ENCODE measurements at places on chromosomes 4 and X.

GRCh38 chr4:39682138-39682537 lies 15.8 kb upstream of the UBE2K start:
- DNase-seq: no peak

DNA sequence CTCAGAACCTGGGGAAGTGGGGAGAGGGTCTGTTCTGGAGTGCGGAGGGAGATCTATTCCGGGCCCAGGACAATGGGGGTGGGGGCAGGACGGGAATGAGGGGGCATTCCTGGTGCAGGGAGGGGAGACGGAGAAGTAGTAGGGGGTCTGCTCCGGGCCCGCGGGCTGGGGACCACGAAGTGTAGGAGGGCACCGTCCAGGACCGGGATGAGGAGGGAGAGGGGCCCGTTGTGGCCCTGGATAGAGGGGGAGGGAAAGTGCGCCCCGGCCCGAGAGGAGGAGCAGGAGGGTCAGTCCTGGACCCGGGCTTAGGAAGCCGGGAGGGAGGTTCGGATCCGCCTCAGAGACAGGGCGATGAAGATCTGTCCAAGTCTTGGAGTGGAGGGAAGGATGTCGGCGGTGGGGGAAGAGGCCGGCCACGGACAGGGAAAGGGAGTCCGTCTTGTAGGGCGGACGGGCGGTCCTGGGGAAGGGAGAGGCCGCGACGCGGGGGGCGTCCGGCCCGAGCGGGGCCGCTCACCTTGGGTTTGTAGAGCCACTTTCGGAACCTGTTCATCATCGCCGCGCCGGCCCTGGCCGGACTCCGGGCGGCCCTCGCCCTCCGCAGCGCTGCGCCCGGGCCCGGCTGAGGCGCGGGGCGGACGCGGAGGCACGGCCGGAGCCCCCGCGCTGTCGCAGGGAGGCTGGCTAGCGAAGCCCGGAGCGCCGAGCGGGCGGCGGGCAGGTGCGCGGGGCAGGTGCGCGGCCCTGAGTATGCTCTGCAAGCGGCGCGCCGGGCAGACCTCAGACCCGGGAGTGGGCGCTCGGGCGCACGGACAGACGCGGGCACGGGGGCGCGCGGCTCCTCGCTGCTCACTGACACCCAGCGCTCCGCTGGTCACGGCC lies at the start of gene ZFYVE28:
ZFYVE28 (minus strand) TSS at position 881 of the 885 bp plus-strand sequence; CDS start at position 559, 322 bp downstream.
- no peak for DNase-seq

DNA sequence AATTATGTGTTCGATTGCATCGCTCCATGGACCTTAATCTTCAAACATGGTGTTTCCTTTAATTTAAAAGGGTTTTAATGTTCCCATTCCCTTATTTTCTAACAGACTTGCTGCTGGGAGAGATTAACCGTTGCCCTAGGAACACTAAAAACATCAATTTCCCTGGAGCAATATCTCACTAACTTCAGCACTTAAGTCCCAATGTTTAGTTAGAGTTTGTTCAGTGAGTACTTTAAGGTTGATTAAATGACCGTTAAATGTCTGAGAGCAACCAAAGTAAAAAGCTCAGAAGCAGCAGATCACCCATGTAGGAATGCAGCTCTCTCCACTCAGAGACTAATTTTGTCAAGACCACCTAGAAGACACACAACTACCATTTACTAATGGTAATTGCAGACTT lies 111.2 kb upstream of the PDE5A start:
- no peak for DNase-seq

GRCh38 chr4:159046683-159047082 lies 56.2 kb upstream of the RAPGEF2 start:
- no peak for DNase-seq

- no peak for DNase-seq
These were observed 95.5 kb upstream of the ZNF518B start for GRCh38 chr4:10552591-10553280.

- peak; percentile 22 for DNase-seq
These were observed 76.3 kb downstream of the EVC start for GRCh38 chr4:5787311-5787710.

- DNase-seq: no peak
These were observed 55.3 kb upstream of the SLC25A43 start for GRCh38 chrX:119343856-119344255.

GRCh38 chrX:138664466-138664865 lies 47.1 kb downstream of the FGF13 start:
- DNase-seq: no peak

DNA sequence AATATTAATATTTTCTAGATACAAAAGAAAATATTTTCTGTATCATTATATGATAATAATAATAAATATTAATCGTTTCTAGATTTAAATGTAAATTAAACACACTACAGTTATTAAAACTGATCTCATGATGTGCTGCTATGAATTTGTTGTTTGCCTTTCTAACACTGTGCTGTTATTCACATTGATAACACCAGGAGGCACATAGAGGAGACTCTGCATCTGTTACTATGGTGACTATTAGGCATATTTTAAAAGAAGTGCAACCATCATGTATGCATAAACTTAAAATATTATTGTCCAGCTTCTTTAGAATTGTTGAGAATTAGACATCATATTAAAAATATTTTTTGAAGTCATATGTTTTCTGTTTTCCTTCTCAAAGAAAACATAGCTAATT lies 11.8 kb upstream of the PDGFC start:
- DNase-seq: no peak

GRCh38 chrX:16518131-16518530 lies 131.8 kb upstream of the S100G start:
- no peak for DNase-seq

GRCh38 chr4:74483226-74483911 lies 38.4 kb downstream of the AREG start:
- no peak for DNase-seq

DNA sequence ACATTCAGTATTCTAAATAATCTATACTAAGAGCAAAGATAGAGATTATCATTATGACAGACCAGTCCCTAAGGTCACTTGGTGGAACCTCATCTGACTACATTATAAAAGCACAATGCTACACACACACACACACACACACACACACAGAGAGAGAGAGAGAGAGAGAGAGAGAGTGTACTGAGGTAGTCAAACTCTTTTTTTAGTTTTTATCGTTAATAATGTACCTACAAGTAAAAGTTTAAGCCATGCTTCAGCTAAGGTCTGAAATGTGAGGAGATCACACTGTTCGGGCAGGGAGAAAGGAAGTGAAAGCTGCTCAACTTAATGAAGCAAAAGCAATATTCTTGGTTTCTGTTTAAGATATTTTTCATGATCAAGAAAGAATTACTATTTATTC lies 75.8 kb upstream of the CCDC160 start:
- DNase-seq: no peak

- no peak for DNase-seq
These were observed 308.1 kb upstream of the PPARGC1A start for GRCh38 chr4:24197955-24198354.

- no peak for DNase-seq
These were observed 56.3 kb upstream of the SPRY1 start for GRCh38 chr4:123340381-123340701.

DNA sequence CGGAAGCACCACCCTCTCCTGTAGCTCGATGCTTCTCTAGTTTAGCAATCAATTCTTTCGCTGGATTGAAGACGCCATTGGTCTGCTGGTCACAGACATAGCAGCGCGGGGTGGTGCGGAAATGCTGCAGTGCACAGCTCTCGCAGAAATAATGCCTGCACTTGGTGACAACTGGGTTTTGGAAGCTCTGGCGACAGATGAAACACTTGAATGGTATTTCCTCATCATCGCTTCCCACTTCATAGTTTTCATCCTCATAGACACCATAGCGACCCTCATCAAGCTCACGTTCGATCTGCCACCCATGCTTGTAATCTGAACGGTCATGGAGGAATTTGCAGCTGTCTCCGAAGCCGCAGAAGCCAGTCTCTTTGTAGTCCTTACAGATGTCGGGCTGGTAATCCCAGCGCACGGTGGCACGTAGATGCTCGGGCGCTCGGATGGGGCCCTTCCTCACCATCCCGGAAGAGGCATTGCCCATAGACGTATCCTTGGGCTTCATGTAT lies 854 bp downstream of the RNF113A start:
- no peak for DNase-seq

DNA sequence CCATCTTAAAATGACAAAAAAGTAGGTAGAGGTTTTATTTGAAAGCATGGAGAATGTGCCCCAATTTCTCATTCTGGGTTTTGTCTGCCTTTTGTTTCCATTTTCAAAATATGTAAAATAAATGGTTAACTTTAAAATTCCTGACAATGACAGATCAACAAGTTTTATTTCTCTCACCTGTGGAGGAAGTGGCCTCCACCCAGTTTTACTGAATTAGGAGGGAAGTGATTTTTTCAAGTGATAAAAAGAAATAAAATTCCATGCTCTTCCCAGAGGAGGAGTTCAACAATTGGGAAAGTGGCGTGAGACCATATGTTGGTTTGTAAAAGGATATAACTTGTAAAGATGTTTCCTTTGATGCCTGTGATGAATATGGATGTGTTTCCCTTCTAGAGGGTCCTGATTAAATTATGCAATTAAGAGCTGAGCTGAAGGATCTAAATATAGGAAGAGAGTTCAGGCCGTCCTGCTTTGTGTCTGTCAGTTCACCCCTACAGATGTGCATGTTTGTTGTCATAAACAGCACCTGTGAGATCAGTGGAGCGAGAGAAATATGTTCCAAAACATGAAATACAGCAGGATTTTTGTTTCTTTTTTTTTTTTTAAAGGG lies 19.5 kb downstream of the SMAD1 start:
- DNase-seq: no peak

DNA sequence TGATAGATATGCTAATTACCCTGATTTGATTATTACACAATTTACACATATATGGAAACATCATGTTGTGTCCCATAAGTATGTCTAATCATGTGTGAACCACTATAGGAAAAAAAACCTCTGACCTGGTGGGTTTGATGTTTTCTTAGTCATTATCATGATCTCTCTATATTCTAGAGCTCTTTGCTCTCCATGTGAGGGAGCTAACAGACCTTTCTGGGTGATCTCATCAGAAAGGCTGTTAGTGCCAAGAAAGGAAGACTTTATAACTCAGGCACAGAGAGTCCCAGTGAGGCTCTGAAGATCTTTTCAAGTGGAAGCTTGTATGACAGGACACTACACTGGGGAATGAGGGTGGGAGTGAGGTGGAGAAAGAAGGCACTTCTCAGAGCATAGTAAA lies 527.7 kb upstream of the MAGEB2 start:
- DNase-seq: no peak

DNA sequence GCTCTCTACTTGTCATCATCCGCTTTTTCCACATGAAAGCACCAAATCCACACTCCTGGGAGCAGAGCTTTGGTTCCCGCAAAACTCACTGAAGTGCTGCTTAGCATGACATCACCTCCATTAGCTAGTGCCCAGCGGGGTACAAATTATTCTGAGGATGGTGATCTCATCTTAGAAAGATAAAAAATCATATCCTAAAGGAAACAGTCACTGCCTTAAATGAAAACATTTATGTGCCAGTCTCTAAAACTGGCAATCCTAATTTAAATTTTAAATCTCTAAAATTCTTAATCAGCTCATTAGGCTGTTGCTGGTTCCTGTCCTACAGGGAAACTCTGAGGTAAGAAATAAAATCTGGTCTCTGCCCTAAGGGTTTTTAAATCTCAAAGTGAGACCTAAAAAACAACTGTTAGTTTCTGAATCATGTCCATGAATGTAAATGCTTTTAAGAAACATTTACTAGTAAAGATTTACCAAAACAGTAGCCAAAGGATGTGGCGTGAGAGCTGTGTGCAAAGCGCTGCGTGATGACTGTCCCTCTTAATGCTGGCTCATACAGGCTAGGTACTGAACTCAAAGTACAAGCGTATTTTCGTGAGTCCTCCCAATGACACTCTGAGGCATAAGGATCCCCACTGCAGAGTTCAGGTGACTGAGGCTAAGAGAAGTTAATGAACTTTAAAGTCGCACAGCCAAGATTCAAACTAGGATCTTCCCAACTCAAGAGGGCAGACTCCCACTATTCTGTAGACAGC lies 4.5 kb downstream of the CASP3 start:
- DNase-seq: no peak

- no peak for DNase-seq
These were observed 14.1 kb upstream of the BCOR start for GRCh38 chrX:40111868-40112267.

- peak; percentile 83 for DNase-seq
These were observed 519 bp downstream of the FOXO4 start for GRCh38 chrX:71095981-71096759.

DNA sequence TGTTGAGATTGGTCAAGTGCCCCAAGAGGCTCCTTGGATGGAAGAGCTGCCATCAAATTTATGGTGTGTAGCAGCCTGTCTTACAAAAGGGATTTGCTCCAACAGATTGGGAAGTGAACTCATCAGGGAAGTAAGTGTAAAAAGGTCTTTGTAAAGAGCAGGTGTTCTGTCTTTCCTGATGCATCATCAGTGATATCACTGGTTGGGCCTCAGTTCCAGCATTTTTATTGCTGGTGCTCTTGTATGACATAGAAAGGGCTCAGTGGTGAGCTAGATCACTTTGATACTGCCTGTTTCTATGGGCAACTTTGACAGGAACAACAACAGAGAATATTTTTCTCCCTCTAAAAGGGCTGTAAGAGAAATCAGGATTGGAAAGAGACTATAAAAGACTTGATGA lies 8.7 kb upstream of the GABRE start:
- DNase-seq: no peak

DNA sequence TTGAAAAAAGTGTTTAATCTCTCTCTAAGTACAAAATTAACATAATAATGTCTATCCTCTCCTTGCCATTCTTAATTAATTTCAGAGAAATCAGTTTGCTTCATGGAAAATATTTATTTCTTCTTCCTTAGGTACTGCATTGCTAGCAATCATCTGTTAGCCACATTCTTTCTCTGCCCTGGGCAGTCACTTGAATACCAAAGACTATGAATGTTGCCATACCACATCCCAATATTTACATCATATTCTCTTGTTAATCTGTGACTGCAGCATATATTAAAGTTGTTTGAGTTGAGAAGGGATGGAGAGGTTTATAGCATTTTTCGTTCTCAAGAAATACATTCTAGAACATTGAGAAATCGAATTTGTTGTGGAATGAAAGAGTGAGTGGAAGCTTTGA lies 672.8 kb downstream of the PCDH7 start:
- DNase-seq: no peak

DNA sequence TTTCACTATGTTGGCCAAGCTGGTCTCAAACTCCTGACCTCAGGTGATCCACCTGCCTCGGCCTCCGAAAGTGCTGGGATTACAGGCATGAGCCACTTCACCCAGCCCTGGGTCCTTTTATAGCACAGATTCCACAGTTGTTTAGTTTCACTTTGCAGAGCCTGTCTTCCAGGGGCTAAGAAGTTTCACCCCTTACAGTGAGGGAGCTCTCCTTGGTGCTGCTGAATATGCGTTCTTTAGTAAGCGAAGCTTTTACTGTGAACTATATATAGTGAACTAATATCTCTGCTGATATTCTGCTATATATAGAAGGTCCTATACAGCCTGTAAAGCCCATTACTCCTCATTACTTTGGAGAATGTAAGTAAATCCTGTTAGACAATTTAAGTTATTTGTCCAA lies 4.2 kb downstream of the TCEAL6 start:
- DNase-seq: no peak
